ENCODE measurements at places on chromosomes 3 and 15. TPM values are rescaled to one million over a fixed set of nuclear protein-coding genes. Genes with fewer than 3 reads are reported as not detected.

Gene GOLGA8T
- polyA plus RNA-seq = 1.4 TPM

Gene PAK6
- 6.2 TPM for polyA plus RNA-seq

Gene CIDEC
- polyA plus RNA-seq = not detected

Gene ALDH1A2
- polyA plus RNA-seq = 318 TPM

Gene RAD51
- polyA plus RNA-seq = 13.6 TPM

Gene MESP1
- polyA plus RNA-seq = 1.4 TPM

Gene CELSR3
- 0.89 TPM for polyA plus RNA-seq

Gene IGDCC3
- polyA plus RNA-seq = 12.8 TPM

Gene CLRN1
- polyA plus RNA-seq = not detected

Gene EOMES
- polyA plus RNA-seq = 0.13 TPM

Gene BHLHE40
- polyA plus RNA-seq = 27.8 TPM

Gene SUCLG2
- 73.4 TPM for polyA plus RNA-seq

Gene UCN2
- 0.51 TPM for polyA plus RNA-seq

Gene ACTC1
- polyA plus RNA-seq = 1.0 TPM

Gene ONECUT1
- not detected for polyA plus RNA-seq

Gene IL12A
- 0.91 TPM for polyA plus RNA-seq

Gene ZNF385D
- 9.1 TPM for polyA plus RNA-seq

Gene CDHR4
- not detected for polyA plus RNA-seq

Gene SPINK8
- not detected for polyA plus RNA-seq

Gene TRMT10C
- 38.8 TPM for polyA plus RNA-seq

Gene THBS1
- polyA plus RNA-seq = 153 TPM

Gene ATP13A3
- 91.4 TPM for polyA plus RNA-seq

Gene CPNE9
- 0.14 TPM for polyA plus RNA-seq

Gene FRMD5
- 1.3 TPM for polyA plus RNA-seq

Gene NGLY1
- 42.9 TPM for polyA plus RNA-seq

Gene CLDN16
- 43.5 TPM for polyA plus RNA-seq

Gene CFAP20DC
- polyA plus RNA-seq = 4.6 TPM

Gene DPPA2
- 1.0 TPM for polyA plus RNA-seq

Gene CHRNB4
- 2.5 TPM for polyA plus RNA-seq

Gene ERICH6
- 0.46 TPM for polyA plus RNA-seq

Gene EAF2
- 7.8 TPM for polyA plus RNA-seq
